AG08396 (cell line): ENCODE measurements at places on chromosomes 16 and 17.

DNA sequence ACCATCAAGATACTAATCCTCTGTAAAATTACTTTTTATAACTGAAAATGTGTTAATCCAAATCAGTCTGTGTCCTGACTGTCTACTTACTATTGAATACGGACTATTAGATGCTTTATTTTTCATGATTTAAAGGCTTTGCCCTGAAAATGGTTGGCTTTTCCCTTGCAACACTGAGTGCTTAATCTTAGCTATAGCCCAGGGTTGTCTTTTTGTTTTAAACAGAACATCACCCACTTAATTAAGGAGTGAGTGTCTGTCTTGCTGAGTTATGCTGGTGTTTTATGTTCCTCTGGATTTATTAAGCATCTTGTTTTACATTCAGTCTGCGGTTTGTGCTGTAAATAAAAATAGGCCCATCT is 11.0 kb downstream of the FTO start:
- no peak for DNase-seq

- DNase-seq: no peak
Observed at GRCh38 chr16:56047307-56048234, 143.7 kb upstream of the GNAO1 start.

DNA sequence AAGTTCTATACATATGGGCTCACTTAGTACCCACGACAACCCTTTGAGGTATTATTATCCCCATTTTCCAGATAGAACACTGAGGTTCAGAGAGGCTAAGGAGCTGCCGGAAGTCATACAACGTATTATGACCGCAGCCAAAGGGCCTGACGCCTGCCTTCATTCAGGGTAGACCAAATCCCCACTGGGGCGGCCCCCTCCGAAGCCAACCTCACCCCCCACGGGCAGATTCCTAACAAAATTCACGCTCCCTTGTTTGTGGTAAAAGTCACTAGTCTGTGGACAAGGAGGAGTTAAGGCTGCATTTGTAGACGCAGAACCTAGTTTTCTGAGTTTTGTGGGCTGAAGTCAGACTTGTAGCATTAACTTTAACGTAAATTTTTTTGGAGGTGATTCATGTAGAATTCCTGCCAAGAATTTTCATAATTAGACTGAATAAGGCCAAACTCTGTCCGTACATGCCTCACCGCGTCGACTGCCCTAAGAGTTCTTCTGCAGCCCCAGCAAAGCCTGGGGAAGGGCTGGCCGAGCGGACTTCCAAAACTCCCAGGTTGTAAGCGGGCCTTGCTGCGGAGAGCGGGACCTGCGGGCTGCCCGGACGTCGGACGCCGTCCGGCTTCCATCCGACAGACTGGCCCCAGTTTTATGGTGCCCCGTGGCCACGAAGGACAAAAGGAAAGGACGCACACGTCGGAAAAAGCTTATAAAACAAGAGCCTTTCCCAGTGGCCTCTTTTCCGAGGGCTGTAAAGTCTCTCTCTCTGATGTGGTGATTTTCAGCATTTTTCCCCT is 75.7 kb downstream of the NXN start:
- DNase-seq: peak; percentile 69

DNA sequence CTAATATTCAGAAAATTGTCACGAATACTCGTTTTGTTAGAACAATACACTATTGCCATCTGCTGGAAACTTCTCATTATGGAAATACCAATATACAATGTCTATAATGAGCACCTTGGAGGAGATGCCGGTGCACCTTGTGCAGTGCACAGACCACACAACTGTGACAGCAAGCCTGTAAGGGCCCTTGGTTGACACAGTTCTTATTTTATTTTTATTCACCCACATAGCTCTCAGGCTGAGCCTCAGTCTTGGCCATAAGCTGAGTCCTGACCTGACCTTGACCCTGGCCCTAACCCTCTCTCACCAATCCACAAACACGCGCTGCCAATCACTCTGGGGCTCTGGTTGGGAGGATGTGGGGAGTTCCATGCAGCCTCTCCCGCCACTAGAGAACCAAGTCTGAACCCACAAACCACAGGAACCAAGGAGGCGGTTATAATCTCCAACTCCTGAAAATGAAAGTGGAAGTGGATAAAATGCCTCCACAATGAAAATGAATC is 7.6 kb downstream of the AIPL1 start:
- DNase-seq: peak; percentile 59

DNA sequence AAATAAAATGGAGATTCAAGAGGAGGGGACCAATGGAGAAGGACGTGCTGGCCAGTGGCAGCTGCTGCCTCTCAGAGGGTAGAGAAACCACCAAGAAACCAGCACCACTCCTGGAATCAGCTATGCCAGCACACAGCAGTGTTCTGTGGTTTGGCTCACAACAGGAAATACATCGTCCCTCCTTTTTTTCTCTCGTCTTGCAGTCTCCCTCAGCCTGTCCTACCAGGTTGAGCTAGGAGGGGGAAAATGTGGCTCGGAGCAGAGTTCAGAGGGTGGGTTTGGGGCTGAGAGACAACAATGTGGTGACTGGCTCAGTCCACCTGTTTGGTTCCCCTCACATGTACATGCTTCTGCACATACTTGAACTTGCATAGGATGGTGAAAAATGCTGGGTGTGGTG is 19.9 kb upstream of the SLC16A5 start:
- DNase-seq: no peak

DNA sequence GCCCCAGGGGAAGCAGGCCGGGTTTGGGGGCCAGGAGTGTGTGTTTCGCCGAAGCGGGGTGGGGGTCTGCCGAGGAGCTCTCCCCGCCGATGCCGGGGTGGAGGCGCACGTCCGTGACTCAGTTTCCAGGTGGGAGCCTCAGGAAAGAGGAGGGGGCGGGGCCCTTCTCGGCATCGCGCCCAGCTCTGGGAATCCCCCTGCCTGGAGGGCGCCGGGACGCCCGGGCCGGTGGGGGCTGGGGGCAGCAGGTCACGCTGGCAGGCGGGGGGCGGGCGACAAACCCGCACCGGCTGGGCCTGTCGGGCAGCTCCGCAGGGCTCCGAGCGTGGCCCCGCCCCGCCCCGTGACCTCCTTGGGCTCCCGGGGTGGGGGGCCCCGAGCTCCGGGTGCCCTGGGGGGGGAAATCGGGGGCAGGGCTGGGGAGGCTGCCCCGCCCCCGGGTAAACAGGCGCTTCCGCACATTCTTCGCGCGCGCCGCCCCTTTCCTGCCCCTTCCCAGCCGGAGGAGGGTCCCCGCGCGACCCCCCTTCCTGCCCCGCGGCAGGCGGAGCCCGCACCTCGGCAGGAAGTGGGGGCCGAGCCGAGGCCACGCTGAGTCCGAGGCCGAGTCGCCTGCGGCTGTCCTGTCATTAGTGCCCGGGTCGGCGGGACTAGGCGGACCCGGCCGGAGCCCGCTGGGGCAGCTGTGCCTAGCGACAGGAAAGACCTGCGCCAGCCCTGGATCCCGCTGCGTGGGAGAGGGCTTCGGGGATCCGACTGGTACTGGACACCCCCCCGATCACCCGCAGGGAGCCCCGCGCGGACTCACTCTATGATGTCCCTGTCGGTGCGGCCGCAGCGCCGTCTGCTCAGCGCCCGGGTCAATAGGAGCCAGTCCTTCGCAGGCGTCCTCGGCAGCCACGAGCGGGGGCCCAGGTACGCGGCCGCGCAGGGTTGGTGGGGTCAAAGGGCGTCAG is 9.3 kb downstream of the RIPOR1 start:
- DNase-seq: peak; percentile 76

GRCh38 chr17:42378959-42379594 is 9.2 kb downstream of the STAT3 start:
- peak; percentile 44 for DNase-seq

GRCh38 chr17:27532269-27533263 is 76.3 kb downstream of the KSR1 start:
- DNase-seq: no peak

DNA sequence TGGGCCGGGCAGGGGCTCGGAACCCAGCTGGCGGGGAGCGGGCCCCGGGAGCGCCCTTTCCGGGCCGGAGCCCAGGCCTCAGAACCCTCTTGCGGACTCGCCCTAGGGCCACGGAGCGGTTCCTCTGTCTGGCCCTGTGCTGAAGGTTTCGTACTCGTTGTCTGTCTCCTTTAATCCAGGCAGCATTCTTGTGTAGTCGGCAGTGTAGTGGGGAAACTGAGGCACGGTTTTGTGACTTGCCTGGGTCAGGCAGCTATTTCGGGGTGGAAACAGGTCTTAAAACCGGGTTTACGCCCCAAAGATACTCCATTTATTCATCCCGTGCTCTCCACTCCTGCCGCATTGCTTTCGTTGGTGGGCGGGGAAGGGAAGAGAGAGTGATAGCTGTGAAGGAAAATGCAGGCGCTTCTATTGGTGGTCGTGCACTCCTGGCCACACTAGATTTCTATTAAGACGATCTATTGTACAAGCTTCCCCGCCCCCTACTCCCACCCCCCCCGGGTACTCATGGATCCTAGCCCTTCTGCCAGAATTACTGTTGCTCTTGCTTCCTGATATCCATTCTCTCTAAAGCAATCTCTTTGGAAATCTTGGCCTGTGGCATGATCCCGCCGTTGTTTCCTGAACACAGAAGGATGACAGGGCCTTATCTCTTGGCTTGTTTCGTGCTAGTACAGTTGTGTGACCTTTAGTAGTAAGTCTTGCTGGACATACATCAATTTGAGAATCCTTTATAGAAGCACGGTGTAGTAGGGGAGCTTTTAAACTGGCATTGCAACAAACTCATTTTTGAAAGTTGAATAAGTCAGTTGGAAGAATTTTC is 751 bp downstream of the DCAF7 start:
- peak; percentile 32 for DNase-seq

DNA sequence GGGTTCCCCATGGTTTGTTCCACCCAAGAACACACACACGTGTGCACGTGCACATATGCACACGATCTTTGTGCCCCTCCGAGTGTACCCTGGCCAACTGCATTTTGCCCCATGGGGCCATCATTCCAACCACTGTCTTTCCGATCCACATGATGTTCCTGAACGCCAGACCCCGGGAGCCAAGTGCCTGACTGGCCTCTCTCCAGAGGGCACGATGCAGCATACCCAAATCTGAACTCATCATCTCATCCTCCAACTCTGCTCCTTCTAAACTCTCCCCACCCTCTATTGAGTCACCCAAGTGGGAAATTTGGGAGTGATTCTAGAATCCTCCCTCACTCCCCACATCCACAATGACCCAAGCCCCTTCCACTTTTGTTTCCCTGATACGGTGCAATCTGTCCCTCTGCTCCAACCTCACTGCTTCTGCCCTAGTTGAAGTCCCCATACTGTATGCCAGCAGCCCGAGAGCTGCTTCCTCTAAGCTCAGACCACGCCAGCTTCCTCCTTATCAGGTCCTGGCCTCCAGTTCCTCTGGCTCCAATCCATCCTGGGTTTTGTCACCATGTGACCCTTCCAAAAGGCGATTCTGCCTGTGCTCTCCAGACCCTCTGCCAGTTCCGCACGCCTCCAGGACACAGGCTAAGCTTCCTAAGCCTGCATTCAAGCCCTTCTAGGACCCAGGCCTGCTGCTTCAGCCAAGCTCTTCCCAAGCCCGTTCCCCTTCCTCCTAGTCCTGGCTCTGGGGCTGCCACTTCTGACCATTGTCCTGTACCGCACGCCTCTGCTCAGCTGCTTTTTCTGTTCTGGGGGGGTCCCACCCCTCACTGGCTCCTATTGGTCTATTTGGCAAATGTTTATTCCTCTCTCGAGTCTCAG is 10.1 kb upstream of the TMEM208 start:
- DNase-seq: no peak

- DNase-seq: peak; percentile 71
Observed at GRCh38 chr17:17641621-17642409, 39.4 kb upstream of the RAI1 start.

DNA sequence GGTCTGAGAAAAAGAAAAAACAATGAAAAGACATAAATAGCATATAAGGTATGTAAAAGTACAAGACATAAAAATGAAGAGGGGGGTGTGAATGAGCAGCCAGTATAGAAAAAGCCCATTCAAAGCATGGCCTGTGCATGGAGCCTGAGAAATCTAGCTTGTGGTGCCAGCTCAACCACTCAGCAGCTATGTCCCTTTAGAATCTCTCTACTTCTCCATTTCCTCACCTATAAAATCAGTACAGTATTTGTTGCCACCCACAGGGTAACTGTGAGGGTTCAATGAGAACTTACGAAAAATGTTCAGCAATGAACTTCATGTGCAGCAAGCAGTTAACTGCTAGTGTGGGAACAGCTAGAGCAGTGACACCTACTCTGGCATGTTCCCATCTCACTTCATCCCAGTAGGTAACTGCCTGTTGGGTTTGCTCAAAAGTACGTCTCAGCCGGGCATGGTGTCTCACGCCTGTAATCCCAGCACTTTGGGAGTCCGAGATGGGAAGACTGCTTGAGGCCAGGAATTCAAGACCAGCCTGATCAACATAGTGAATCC is 15.3 kb downstream of the CYTH1 start:
- DNase-seq: no peak

GRCh38 chr16:71807905-71808592 is 585 bp downstream of the AP1G1 start:
- DNase-seq: peak; percentile 32

DNA sequence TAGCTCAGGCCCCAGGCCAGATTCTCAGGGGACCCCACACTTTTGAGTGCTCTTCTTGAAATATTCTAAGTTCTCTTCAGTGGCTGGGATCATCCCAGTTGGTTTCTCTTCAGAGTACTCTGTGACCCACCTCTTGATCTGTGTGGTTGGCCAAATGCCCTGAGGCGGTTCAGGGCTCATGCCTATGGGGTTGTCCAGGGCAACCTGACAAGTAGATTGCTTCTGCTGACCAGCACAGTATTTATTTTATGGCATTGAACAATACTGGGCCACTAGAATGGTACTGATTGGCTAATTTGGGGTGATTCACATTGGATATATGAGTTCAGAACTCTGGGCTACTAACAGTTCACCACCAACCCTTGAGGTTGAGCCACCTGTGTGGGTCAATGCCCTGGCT is 7.4 kb upstream of the GOSR2 start:
- DNase-seq: no peak

DNA sequence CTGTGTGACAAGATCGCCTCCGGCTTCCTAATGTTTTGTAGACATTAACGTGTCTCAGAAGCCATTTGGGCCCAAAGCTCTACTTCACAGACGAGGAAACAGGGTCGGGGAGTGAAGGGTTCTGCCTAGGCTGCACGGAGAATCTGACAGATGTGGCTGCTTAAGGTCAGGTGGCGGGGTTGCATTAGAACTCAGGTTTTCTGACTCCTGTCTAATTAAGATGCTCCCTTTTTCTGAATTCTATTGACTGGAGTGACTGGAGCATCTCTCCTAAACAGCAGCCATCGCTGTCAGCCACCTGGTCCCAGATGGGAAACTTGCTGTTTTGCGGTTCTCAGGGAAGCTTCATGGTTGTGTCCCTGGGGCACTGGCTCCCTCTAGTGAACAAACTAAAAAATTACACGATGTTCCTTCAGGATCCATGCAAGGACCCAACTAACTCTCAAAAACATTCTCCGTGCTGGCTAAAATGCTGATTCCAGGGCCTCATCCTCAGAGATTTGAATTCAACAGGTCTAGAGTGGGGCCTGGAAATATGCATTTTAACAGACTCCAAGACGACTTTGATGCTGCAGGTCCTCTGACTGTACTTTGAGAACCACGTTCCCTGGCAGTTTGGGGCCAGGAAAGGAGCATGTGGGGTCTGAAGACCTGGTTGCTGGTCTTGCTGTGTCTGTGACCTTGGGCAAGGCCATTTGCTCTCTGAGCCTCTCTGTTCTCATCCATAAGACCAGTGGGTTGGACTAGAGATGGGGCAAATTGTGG is 117.4 kb downstream of the IRF8 start:
- DNase-seq: peak; percentile 82

- no peak for DNase-seq
Observed at GRCh38 chr17:64051153-64051552, 30.7 kb upstream of the ICAM2 start.
